ENCODE measurements at places on chromosomes 2 and 18.

GRCh38 chr2:139281124-139281523 lies 500.9 kb upstream of the NXPH2 start:
- DNase-seq, result no peak

DNA sequence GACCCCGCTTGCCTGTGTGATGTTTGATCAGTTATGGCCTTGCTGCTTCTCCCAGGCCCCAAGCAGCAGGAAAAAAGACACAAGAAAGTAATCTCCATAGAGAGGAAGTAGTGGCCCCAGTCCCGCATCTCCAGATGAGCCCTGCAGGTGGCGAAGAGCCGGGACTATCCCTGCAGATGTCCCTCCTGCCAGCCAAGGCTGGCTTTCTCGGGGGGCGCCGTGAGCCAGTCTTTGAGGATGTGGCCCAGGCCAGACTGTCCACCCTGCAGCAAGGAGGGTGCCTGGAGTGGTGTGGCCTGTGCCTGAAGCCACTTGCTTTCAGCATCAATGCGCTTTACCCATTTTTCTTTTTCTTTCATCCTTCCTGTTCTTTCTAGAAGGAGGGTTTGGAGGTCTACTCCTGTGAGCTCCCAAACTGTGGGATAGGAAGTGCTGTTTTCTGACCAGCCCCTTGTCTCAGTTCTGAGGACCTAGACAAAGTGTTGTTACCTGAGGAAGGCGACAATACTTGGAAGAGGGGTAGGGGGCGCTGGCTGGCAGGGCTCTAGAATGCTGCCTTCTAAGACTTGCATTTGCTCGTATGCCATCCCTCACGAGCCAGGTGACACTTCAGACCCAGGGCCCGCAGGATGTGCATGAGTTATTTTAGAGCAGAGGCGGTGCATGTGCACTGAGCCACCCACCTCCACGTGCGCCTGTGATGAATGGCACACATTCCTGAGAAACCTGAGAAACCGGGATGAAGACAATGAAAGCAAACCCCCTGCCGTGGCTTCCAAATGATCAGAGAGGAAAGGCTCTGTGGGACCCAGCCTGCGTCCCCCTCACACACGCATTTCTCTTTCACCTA lies 255.8 kb downstream of the FBXO15 start:
- DNase-seq, result no peak

DNA sequence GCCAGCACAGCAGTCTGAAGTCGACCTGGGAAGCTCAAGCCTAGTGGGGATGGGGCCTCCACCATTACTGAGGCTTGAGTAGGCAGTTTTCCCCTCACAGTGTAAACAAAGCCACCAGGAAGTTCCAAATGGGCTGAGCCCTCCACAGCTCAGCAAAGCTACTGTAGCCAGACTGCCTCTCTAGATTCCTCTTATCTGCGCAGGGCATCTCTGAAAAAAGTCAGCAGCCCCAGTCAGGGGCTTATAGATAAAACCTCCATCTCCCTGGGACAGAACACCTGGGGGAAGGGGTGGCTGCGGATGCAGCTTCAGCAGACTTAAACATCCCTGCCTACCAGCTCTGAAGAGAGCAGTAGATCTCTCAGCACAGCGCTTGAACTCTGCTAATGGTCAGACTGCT lies 218.4 kb upstream of the VRK2 start:
- no peak for DNase-seq

GRCh38 chr2:216696321-216696720 lies 972 bp upstream of the IGFBP5 start:
- DNase-seq, result no peak

DNA sequence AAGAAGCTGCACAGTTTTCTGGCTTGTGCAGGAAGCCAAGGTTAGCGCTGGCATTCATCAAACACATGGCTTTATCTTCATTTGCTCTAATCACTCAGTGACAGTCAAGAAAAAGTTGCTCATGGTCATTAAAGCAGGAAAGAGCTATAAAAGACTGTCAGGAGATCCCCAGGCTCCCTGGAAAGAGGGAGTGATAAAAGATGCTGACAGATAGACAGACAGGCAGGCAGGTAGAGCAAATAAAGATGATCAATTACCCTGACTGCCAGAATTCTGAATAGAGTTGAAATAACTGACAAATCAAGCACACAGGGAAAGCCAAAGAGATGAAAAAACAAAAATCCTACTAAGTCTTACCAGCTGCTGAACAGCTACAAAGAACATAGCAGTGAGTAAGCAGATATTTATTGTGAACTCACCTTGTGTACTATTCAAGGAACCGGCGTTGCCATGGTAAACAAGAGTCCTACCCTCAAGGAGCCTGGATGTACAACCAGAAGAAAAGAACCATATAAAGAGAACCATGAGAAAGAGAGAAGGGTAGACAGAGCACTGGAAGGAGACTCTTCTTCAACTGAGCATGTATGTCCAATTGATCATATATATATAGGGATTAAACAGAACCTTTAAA lies 68.0 kb downstream of the RNF152 start:
- no peak for DNase-seq

DNA sequence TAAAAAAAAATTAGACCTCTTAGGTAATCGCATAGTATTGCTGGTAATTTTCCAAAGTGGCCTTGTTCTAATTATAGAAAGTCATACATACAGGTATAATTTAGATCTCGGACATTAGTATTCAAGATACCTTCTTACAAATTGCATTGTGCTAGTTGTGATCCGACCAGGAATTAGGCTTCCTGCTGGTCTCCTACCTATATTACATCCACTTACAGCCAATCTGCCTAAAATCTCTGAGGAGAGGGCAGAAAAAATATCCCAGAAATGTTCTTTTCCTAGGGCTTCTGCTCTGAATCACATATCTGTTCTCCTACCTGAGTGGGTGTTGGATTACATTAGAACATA lies 314.7 kb upstream of the GULP1 start:
- no peak for DNase-seq

DNA sequence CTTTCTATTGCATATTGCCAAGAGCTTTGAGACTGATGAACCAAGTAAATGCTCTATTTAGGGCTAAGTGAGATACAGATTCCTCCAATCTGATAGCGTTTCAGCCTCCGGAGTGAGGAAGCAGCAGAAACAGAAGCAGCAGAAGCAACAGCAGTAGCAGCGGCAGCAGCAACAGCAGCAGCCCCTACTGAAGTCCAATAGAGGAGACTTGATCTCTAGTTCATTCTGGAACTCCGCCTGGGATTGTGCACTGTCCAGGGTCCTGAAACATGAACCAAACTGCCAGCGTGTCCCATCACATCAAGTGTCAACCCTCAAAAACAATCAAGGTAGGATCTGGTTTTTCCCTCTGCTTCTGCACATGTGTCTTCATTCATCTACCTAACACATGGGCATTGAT lies at the start of gene DPP10:
Gene DPP10 (plus strand): TSS at position 132 of the 400 bp plus-strand sequence.
- DNase-seq, result no peak

- no peak for DNase-seq
These were observed 78.9 kb downstream of the AAK1 start for GRCh38 chr2:69564604-69565003.

- no peak for DNase-seq
These were observed 33.5 kb upstream of the SLC66A3 start for GRCh38 chr2:11121823-11122155.

GRCh38 chr2:196295005-196295404 lies 123.6 kb upstream of the STK17B start:
- DNase-seq, result no peak

DNA sequence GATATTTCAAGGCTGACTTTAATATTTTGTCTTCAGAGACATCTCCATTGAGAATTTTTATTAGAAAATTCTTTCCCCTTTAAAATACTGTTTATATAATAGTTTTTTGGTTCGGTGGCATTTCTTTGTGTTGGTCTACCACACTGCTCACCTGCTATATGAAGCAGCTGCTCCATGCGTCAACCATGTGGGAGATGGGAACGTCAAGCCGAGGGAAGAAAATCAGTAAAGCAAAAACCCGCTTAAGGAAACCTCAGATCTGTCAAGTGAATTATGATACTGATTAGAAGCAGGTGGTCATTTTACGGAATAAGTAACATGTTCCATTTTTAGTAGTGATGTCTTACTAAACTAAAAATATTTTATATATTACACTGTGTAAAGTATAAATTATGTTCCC lies 5.6 kb upstream of the TMEM17 start:
- no peak for DNase-seq

- DNase-seq, result no peak
These were observed 5.0 kb upstream of the ZSWIM2 start for GRCh38 chr2:186853951-186854350.

DNA sequence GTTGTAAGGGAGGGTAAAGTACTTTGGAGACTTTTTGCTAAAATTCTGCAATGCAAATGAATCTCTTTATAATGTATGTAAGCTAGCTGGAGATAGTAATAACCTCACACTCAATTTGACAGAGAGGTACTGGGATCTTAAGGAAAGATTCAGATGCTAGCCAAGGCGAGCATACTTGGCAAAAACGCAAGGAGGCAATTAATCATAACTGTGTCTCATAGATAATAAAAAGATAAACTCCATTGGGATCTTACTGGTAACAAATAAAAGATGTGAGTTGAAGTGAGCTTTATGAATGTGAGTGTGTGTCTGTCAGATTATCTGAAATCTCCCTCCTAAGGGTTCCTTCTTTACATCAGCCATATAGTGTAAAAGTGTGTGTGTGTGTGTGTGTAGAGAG lies 533.0 kb downstream of the TMX3 start:
- no peak for DNase-seq

DNA sequence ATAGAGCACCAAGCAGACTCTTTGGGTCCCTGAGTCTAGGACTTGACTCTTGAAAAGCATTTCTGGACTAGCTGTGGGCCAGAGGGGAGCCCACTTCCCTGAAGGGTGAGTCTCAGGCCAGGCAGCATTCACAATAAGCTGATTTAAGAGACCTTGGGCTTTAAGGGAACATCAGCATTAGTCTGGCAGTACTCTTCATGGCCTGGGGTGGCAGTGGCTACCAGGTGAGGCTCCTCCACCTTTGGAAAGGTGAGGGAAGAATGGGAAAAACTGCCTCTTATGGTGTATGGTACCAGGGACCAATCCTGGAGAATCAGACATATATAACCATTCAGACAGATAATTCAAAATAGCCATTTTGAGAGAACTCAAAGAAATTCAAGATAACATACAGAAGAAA lies 599.9 kb upstream of the POU3F3 start:
- DNase-seq, result no peak

- no peak for DNase-seq
These were observed 95.9 kb downstream of the TXNL1 start for GRCh38 chr18:56542476-56542875.

Measured in CD4-positive, alpha-beta T cell treated with Interleukin-4 for 4 hours (primary cell).